Stimulated activated CD4-positive, alpha-beta T cell treated with anti-CD3 and anti-CD28 coated beads, Interleukin-4, amount 100 ng/mL, for 24 hours (primary cell): ENCODE measurements at places on chromosomes 7 and 10.
A peak's percentile ranks its signal among the peaks of the same experiment; 100 is the strongest.

GRCh38 chr10:66925896-66926715 is at the start of gene LRRTM3:
LRRTM3 (plus strand) TSS chr10:66926036.
- DNase-seq = peak; percentile 5

- no peak for DNase-seq
Measured at GRCh38 chr10:126251778-126252407, 136.4 kb downstream of the ADAM12 start.

DNA sequence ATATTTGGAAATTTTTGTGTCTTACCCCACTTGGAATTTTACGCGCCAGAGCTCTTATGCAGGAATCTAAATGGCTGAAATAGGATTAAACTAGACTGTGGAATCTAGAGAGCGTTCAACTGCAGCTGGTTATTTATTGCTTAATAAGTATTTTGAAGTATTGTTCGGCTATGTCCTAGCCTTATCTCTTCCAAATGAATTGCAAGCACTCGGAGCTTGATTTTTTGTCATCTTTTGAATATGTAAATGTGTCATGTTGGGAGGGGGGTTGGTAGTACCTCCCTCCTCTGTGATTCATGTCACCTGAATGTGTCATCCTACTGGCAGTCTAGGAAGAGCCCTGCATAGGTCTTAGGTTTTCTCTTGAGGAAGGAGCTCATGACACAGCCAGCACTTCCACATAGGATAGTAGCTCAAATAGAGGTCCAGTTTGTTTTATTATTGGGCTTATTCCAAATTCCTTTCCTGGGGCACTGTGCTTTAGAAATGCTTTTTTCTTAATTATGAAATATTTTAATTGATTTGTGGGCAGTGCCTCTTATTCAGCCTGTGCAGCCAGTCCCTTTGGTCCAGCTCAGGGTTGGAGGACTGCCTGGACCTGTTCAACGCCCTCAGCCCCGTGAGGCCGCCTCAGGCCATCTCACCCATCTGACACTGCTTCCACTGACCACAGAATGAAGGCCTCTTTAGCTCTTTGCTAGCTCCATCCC is 22.5 kb upstream of the TRIL start:
- DNase-seq = no peak

DNA sequence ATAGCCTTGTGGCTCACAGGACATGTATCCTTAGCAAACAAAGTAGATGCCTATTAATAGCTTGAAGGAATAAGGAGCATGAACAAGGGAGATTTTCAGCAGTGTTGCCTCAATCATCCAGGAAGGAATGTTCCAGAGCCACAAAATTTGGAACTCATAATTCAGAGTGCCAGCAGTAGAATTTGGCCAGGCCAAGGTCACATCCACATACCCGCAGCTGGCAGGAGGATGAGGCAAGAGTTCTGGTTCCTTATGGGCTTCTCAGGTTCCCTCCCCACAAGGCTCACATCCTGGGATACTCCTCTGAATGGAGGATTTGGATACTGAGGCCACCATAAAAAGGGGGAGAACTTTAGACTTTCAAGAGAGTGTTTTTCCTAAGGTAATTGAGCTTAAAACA is 45.8 kb downstream of the SUFU start:
- no peak for DNase-seq

- DNase-seq = no peak
Measured at GRCh38 chr7:38699471-38699870, 68.3 kb upstream of the AMPH start.

GRCh38 chr10:116787053-116787659 is 44.8 kb upstream of the HSPA12A start:
- DNase-seq = no peak

- no peak for DNase-seq
Measured at GRCh38 chr7:63023182-63023787, 975.4 kb upstream of the ZNF722 start.

GRCh38 chr7:47912332-47912731 is 35.9 kb downstream of the PKD1L1 start:
- DNase-seq = no peak

GRCh38 chr7:82865856-82866255 is 296.8 kb downstream of the PCLO start:
- no peak for DNase-seq

GRCh38 chr10:7819121-7819460 is 786 bp downstream of the TAF3 start:
- peak; percentile 25 for DNase-seq

- DNase-seq = no peak
Measured at GRCh38 chr10:92697663-92698511, 8.1 kb downstream of the HHEX start.

DNA sequence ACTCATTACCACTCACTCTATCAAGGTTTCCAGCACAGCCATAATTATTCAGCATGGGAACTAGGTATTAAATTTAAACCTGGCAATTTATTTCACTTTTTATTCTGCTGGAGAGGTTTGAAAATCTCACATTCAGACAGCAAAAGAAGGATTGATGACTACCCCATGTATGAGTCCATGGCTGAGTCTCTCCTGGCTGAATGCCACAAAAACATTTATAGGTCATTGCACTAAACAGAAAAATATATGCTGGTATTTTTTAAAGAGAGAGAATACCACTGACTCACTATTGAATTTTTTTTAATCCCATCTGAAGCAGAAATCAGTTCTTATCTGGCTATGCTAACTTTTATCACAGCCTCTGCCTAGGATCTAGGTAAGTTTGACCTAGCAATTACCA is 336.3 kb downstream of the PPP1R3A start:
- no peak for DNase-seq

GRCh38 chr7:156895024-156895780 is 2.2 kb upstream of the LMBR1 start:
- DNase-seq = no peak
